Pancreas (tissue), 10 donors: ENCODE measurements at places on chromosomes 1 and 21. TPM values are rescaled to one million over a fixed set of nuclear protein-coding genes. Genes with fewer than 3 reads are reported as not detected.

DNA sequence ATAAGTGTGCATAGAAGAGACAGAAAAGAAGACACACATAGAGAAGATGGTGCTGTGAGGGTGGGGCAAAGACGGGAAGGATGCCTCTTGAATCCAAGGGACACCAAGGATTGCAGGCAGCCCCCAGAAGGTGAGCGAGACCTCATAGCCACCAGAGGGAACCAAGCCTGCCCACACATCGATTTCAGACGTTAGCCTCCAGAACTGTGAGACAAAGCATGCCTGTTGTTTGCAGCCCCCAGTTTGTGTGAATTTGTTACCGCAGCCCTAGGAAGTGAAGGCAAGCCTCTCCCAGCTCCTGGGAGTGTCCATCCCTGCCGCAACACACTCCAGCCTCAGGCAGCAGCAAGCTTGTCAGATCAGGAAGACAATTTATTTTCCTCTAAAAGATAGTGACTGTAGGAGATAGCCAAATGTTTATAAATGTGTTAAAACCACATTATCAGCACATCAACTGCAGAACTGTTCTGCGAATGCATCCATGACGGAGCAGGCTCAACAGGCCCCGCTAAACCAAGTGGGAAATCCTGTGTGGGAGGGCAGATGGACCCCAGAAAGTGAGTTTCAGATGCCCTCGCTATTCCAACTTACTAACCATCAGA is 543.3 kb downstream of the MATN1 start:
- no peak overlapping the region for H3K4me3 ChIP-seq
- no peaks in the 10 kb centered on the region for H3K27me3 ChIP-seq
- no peaks in the 10 kb centered on the region for H3K4me1 ChIP-seq
- H3K36me3 ChIP-seq = no peaks in the 10 kb centered on the region
- no peak overlapping the region for H3K27ac ChIP-seq

- no peaks in the 10 kb centered on the region for H3K27me3 ChIP-seq
- H3K27ac ChIP-seq = peak overlapping the region; percentile 82
- H3K4me1 ChIP-seq = no peaks in the 10 kb centered on the region
Observed at GRCh38 chr21:43658769-43659135, 536 bp downstream of the HSF2BP start.

- no peak overlapping the region for H3K4me3 ChIP-seq
- no peaks in the 10 kb centered on the region for H3K27me3 ChIP-seq
- no peak overlapping the region for H3K27ac ChIP-seq
- DNase-seq = no peak
- H3K4me1 ChIP-seq = no peaks in the 10 kb centered on the region
- no peaks in the 10 kb centered on the region for H3K36me3 ChIP-seq
Observed at GRCh38 chr1:213419401-213420030, 368.5 kb downstream of the RPS6KC1 start.

- H3K36me3 ChIP-seq = no peaks in the 10 kb centered on the region
- H3K4me1 ChIP-seq = no peaks in the 10 kb centered on the region
- no peaks in the 10 kb centered on the region for H3K27me3 ChIP-seq
- no peak overlapping the region for H3K27ac ChIP-seq
- DNase-seq = no peak
- no peak overlapping the region for H3K4me3 ChIP-seq
Observed at GRCh38 chr1:46458190-46458589, 31.4 kb upstream of the DMBX1 start.

DNA sequence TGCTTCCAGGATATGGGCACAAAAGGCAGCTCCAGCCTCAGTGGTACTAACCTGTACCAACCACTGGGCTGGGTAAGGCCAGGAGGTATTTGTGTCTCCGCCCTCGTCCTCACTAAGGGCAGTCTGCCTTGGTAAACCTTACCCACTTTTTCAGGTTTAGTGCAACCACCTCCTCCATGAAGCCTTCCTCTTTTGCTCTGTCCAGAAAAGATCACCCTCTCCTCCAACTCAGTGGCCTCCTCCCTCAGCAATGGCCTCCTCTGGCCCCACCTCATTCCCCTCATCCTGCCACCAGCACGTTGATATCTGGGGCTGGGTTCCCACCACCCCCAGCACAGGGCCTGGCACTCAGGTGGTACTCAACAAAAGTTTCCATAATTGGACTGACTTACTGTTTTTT is 161.5 kb downstream of the GRIK3 start:
- H3K4me1 ChIP-seq = no peaks in the 10 kb centered on the region
- H3K36me3 ChIP-seq = no peaks in the 10 kb centered on the region
- no peaks in the 10 kb centered on the region for H3K27me3 ChIP-seq
- no peak for DNase-seq
- no peak overlapping the region for H3K4me3 ChIP-seq
- H3K27ac ChIP-seq = no peak overlapping the region

DNA sequence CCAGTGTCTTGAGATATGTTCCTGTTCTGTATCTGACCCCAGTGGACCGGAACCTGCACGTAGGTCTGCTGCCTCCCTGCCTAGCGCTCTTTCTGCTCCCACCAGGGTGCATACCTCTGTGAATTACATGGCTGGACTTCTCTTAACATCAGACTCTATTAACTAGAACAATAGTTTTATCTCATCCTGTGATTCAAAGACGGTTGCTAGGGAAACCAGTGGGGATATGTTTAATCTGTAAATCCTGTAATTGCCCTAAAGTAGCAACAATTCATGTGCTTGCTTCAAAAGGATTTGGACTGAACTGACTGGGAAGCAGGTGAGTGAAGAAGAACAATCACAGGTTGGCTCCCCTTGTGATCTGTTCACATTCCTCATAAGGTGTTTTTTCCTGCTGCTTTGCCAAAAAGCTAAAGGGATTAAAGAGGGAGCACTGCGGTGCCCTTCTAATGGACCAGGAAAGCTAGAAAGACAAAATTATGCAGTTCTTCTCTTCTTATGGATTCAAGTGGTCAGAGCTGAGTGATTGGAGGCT is 52.7 kb upstream of the DIRAS3 start:
- H3K4me3 ChIP-seq = no peak overlapping the region
- H3K27ac ChIP-seq = no peak overlapping the region
- DNase-seq = no peak
- H3K36me3 ChIP-seq = no peaks in the 10 kb centered on the region

DNA sequence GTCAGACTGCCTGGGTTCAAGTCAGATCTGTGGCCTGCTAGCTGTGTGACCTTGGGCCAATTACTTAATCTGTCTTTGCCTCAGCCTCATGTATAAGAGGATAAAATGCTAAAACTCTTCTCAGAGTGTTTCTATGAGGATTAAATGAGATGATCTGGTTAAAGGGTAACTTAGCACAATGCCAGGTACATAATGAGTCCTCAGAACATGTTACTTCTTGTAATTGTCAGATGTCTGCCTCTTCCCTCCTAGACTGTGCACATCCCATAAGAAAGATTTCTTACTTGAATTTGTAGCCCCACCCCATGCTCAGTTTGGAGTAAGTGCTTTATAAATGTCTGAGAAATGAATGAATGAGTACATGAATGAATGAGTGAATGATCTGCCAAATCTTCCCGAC is 34.6 kb upstream of the HIVEP3 start:
- H3K27ac ChIP-seq = no peak overlapping the region
- H3K36me3 ChIP-seq = no peaks in the 10 kb centered on the region
- H3K4me3 ChIP-seq = no peak overlapping the region
- H3K4me1 ChIP-seq = peaks cover 14% of the 10 kb centered on the region
- no peaks in the 10 kb centered on the region for H3K27me3 ChIP-seq

DNA sequence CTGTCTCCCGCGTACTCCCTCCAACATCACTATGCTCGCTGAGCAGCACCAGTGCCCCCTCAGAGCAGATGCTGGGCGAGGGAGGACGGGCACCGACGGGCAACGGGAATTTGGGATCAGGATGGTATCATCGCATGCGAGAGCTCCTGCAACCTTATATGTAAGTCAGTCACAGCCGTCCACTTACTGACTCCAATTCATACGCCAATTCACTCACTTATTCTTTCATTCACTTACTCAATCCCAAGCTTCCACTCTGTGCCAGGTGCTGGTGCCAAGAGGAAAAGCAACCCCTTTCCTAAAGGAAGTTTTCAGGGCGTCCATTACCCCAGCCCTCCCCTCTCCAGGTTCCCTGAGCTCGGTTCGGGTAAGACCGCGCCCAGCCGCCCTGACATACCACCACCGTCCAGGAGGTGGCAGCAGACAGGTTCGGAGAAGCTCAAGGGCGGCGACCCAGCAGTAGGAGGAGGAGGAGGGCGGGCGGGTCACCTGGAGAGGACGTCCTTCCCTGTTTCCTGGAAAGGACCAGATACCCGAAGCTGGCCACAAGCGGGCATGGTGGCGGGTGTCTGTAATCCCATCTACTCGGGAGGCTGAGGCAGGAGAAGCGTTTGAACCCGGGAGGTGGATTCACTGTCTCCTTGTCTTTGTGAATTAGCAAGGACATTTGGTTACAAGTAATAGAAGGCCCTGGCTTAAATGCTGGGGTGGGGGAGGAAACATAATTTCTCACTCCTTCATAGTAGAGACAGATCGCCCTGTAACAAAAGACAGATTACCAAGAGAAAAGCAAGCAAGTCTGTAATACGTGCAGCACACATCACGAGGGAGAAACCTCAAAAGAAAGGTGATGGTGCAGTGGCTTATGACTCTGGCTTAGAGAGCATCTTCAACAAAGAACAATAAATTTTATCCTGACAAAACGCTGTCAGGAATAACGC is 7.6 kb upstream of the IL22RA1 start:
- no peaks in the 10 kb centered on the region for H3K36me3 ChIP-seq
- peak; percentile 92 for DNase-seq
- peaks cover 19% of the 10 kb centered on the region for H3K4me1 ChIP-seq
- H3K27me3 ChIP-seq = no peaks in the 10 kb centered on the region
- peak overlapping the region; percentile 3 for H3K4me3 ChIP-seq
- H3K27ac ChIP-seq = peak overlapping the region; percentile 57

- H3K36me3 ChIP-seq = no peaks in the 10 kb centered on the region
- DNase-seq = no peak
- no peak overlapping the region for H3K27ac ChIP-seq
- no peak overlapping the region for H3K4me3 ChIP-seq
- H3K27me3 ChIP-seq = no peaks in the 10 kb centered on the region
Observed at GRCh38 chr1:204383163-204383904, 23.6 kb upstream of the PLEKHA6 start.

GRCh38 chr1:28517649-28517999 is 11.8 kb downstream of the RCC1 start:
- DNase-seq = no peak
- no peaks in the 10 kb centered on the region for H3K27me3 ChIP-seq
- H3K4me3 ChIP-seq = peak overlapping the region; percentile 52
- H3K4me1 ChIP-seq = peaks cover 9% of the 10 kb centered on the region
- H3K27ac ChIP-seq = peak overlapping the region; percentile 71

DNA sequence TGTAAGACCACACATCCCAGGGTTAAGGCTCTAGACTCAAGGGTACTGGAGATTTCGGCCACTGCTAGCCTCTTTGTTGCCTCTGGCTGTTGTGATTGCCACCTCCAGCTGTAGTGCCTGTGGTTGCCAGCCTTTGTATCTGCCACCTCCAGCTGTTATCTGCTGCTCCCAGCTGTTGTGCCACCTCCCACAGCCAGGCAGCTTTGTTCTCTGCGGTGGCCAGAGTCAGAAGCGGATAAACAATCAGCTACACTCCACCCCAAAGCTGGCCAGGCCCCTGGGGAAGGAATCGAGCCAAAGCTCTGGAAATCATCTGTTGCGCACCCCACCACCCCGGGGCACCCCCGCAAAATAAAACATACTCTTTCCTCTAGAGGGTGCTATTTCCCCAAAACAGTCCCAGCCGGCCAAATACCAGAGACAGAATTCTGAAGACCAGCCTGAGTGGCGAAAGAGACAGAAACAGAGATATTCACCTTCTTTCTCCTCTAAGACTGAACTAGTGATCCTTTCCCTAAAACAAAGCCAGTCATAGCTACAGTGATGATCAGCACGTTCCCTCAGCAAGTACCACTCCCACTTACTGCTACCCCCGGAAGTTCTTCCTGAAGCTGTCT is 14.8 kb upstream of the PIGM start:
- H3K27ac ChIP-seq = peak overlapping the region; percentile 17
- peak overlapping the region; percentile 19 for H3K4me3 ChIP-seq
- no peaks in the 10 kb centered on the region for H3K4me1 ChIP-seq
- no peaks in the 10 kb centered on the region for H3K27me3 ChIP-seq
- DNase-seq = peak; percentile 74

DNA sequence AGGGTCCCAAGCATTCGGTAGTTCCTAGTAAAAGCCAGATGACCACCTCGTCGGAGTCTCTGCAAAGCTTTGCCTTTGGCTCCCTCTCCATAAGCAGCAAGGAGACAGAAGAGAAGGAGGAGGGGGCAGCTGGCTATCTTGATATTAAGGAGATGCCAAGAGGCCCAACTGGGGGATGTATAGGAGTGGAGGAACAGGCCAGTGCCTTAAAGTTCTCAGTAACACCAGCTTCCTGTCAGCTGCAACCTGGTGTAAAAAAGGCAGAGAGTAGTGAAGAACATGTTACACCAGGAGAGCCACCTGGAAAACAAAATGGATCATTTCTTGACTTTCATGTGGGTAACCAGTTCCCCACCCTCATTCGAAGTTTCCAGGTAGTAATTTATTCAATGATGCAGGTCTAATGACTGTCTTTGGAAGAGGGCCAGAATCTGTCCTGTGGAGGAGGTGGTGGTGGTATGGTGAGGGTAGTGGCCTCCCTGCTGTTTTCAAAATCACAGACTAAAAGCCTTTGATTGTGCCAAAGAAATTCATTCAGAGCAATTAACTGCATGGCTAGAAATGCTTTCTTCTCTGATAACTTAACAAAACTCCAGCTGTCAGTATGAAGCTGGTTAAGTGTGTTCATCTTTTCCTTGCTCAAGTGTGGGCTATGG is 27.3 kb downstream of the TMEM200B start:
- H3K4me3 ChIP-seq = no peak overlapping the region
- H3K4me1 ChIP-seq = no peaks in the 10 kb centered on the region
- no peak overlapping the region for H3K27ac ChIP-seq
- no peak for DNase-seq

CRB1 gene
- polyA plus RNA-seq = not detected

OR2L2 gene
- 0.07 TPM for polyA plus RNA-seq

PGLYRP3 gene
- not detected for polyA plus RNA-seq

NBPF20 gene
- polyA plus RNA-seq = 0.66 TPM

LIPI gene
- polyA plus RNA-seq = not detected

DNTTIP2 gene
- polyA plus RNA-seq = 26.4 TPM
